Activated CD4-positive, alpha-beta T cell treated with anti-CD3 and anti-CD28 coated beads, Interleukin-2, Interleukin-4, amounts not matched to agents 100 ng/mL and 50 ng/mL, durations not matched to agents 16 hours and 8 hours (primary cell): ENCODE measurements at places on chromosomes 7 and 10.

- no peak for DNase-seq
Observed at GRCh38 chr7:93231259-93231658, 907 bp upstream of the VPS50 start.

GRCh38 chr10:126384269-126384873, 3.9 kb downstream of the ADAM12 start:
- DNase-seq: no peak

GRCh38 chr10:12704488-12704887, 297.0 kb downstream of the CCDC3 start:
- DNase-seq: no peak

DNA sequence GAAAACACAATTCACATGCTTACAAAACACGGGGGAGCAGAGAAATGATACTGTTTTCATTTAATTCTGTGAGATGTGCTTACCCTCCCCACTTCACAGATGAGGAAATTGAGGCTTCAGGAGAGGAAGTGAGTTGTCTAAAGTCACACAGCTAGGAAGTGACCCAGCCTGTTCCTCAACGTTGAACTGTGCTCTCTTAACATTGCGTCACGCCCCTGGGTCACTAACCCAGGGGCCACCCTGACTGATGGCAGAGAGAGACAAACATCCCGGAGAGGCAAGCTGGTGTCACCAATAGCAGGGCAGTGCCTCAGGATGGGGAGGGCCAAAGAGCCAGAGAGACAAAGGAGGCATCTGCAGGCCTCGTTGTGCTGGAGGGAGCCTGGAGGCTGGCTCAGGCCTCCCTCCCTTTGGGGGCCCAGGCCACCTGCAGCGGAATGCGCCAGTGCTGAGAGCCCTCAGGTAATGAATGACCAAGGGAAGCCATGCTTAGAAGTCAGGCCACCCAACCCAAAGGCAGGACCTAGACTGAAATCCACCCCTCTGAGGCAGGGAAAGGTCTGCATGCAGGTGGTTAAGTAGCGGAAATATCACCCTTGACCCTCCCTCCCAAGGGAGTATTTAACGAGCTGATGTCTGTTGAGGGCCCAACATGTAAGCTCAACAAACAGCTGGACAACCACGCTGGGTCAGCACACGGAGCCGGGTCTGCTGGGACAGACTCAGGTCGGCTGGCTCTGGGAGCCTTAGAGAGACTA, 81.3 kb downstream of the C10orf105 start:
- no peak for DNase-seq

DNA sequence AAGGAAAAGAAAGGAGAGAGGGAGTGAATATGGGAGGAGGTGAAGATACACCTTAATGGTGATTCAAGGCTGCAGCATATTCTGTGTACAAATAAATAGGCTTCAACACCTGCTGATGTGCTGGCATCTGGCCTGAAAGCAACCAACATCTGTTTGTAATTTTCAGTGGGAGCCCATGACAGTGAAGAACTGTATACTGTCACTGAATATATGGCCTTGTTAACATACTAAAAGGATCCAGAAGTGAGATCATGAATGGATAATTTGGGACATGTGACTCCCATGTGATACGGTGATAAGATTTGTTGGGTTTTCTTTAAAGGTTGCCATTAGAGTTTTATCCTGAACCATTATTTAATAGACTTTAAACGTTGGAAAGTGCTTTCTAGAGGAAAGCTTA, 459.3 kb downstream of the CNTNAP2 start:
- DNase-seq: no peak

DNA sequence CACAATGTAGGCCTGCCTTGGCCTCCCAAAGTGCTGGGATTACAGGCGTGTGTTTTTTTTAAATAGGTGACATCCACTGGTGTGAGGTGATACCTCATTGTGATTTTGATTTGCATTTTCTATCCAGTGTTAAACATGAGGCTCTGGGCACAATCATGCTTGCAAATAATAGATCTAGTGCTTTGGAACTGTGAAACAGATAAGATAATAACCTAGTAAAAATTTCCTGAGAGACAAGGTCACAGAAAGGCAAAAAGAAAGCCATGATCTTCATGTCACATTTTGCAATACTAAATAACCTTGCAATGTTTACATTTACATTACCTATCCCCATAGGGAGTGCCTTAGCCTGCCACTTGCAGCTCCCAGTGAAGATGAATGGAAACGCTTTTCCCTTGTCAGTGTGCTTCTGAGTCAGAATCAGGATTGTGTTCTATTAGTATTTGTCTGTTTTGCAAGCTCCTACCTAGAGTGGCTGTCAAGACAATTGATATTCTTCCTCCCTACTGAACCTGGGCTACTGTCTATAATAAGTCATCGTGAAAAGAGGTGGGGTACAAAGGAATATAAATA, 256.5 kb downstream of the PHTF2 start:
- DNase-seq: no peak

GRCh38 chr10:96690755-96691730, 29.3 kb downstream of the PIK3AP1 start:
- peak; percentile 45 for DNase-seq

DNA sequence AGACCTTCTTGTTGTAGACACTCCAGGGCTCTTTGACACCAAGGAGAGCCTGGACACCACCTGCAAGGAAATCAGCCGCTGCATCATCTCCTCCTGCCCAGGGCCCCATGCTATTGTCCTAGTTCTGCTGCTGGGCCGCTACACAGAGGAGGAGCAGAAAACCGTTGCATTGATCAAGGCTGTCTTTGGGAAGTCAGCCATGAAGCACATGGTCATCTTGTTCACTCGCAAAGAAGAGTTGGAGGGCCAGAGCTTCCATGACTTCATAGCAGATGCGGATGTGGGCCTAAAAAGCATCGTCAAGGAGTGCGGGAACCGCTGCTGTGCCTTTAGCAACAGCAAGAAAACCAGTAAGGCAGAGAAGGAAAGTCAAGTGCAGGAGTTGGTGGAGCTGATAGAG, 5.5 kb downstream of the GIMAP7 start:
- peak; percentile 39 for DNase-seq

GRCh38 chr7:79953130-79953529, 181.5 kb upstream of the GNAI1 start:
- DNase-seq: no peak

DNA sequence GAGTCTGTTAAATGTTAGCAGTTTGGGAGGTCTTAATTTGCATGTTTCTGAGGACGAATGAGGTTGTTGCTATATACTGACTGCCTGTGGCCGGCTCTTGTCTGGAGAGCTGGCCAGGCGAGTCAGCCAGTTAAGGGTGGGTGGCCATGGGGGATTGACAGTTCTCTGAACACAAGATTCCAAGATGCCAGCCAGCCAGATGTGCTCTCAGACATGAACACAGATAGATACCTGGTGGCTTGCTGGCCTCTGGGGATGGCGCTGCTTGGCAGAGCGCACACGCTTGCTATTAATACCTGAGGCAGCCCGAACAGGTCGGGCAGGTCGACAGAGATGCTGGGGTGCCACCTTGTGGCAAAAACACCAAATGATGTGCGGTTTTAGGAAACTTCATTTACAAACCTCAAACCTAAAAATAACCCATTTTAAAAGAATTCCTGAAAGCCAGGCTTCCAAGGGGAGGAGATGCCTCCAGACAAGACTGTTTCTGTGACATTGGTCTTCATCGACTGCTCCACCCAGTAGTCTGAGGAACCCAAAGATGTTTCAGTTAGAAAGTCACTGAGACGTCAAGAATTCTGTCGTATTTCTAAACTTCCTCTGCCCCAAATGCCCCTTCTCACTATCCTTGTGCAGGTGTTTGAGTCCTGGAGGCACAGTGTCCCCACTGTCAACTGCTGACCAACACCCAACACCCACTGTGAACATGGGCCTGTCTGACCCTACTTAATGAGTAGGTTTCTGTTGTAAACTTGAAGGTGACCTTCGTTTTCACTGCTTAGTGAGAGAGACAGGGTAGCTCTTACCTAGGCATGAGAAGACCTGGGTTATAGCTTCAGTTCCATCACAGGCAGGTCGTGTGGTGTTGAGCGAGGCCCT, 123.4 kb downstream of the NT5C2 start:
- DNase-seq: peak; percentile 66

GRCh38 chr10:88027570-88027969, 164.1 kb downstream of the PTEN start:
- DNase-seq: no peak

- DNase-seq: no peak
Observed at GRCh38 chr10:13421382-13421917, 73.4 kb upstream of the SEPHS1 start.

DNA sequence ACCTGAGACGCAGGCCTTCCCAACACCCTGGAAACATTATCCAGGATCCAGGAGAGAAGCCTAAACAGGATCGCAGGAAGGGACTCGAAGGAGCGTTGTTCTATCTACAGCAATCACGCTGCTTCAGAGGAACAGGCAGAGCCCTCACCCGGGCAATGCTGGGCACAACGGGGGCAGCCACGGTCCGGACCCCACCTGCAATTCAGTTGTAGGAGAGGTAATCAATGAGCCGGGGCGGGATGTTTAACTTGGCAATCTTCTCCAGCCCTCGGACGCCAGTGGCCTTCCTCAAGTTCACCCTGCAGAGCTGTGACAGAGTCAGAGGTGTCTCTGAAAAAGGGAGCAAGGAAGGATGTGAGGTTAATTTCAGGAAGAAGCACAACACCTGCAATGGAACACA, 25.9 kb downstream of the ASB13 start:
- no peak for DNase-seq

- no peak for DNase-seq
Observed at GRCh38 chr7:15313361-15313760, 248.5 kb downstream of the AGMO start.

DNA sequence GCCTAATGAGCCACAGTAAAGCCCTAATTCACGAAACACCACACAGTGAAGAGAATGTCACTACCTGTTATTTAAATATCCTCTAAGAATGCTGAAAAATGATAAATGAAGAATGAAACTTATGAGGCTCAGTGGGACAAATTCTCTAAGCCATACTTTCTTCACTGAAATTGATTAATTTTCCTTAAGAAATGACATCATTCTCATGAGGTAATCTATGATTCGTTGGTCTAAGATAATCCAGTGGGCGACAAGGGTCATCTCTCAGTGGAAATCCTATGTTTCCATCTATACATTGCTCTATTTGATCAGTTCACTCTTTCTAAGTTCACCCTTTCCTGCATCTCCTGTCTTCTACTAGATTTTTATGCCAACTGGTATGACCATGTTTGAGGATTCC, 330.4 kb upstream of the ANKRD30A start:
- DNase-seq: no peak

- DNase-seq: no peak
Observed at GRCh38 chr7:7962851-7963250, 5.7 kb upstream of the GLCCI1 start.

DNA sequence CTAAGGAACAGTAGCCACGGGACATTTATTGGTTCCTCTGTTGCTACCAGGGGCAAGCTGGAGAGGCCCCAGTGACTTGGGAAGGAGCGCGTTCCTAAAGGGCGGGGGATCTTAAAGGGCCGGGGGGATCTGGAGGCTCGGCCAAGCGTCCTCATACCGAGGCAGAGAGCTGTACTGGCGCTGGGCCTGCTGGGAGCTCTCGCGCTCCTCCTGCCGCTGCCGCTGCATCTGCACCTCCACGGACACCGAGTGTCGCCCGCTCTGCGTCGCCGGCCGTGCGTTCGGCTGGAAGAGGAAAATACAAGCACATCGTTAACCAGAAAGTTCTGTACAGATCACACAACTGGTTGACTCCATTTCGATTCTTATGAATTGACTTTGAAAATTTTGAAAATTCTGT, 695.6 kb downstream of the PARD3 start:
- no peak for DNase-seq

DNA sequence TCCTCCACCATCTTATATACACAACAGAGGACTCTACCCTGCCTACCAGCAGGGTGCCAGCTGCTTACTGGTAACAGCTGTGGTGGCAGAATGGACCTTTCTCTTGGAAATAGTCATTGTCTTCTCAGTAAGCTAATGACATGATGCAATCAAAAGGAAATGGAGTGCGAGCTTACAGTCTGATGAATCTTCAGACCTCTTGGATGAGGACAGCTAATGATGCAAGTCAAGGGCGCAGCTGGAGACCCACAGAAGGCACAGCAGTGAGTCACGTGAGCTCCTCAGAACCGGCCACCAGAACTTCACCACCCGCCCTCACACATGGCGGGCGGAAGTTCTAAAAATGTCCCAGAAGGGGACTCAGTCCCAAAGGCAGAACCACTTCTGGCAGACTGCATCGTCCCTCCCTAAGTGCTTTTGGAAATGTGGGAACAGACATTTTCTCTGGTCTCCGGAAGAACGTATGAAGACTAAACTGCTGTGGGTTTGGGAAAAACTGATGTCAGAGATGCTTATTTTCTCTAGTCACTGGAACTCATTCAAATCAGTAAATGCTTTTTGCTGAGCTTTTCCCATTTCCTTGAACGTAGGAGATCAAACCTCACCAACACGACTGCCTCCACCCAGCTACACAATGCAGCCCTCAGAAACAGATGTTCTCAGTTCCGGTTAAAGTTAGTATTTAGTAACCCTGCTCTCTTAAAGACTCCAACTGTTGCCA, 96.4 kb downstream of the FAS start:
- DNase-seq: peak; percentile 36

- DNase-seq: peak; percentile 3
Observed at GRCh38 chr7:18610331-18610948, 114.9 kb downstream of the HDAC9 start.

DNA sequence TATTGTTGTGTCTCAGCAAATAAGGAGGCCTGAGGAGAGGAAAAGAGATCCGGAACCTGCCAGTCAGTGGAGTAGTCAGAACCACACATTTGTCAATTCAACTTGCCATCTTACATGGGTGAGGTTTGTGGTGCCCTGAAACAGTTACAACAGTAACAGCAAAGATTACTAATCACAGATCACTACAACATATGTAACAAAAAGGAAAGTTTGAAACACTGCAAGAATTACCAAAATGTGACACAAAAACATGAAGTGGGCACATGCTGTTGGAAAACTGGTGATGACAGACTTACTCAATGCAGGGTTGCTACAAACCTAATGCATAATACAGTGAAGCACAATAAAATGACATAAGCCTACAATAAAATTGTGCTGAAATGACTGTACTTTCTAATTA, 89.4 kb downstream of the LRRN3 start:
- DNase-seq: no peak

- no peak for DNase-seq
Observed at GRCh38 chr7:16675277-16675676, 29.3 kb downstream of the BZW2 start.

- DNase-seq: no peak
Observed at GRCh38 chr10:103282961-103283360, 6.0 kb downstream of the INA start.
